ENCODE measurements at places on chromosomes 1 and 21.

DNA sequence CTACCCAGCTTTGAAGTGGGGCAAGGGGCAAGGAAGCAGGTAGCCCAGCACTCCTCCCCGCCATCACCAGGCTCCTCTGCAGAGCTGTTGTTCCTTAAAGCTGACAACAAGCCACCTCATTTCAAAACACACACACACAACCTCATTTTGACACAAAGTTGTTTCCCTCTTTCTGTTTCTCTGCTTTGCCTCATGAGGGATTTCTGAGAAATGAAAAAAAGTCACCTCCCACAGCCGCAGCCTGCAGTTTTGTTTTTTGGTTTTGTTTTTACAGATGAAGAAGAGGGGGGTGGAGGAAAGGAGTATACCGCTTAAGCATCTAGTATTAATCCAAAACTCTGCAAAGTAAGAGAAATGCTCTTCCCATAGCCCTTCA is 12.1 kb downstream of the MCL1 start:
- no peak for DNase-seq

GRCh38 chr1:34113887-34114286 is 51.1 kb downstream of the CSMD2 start:
- DNase-seq: no peak

DNA sequence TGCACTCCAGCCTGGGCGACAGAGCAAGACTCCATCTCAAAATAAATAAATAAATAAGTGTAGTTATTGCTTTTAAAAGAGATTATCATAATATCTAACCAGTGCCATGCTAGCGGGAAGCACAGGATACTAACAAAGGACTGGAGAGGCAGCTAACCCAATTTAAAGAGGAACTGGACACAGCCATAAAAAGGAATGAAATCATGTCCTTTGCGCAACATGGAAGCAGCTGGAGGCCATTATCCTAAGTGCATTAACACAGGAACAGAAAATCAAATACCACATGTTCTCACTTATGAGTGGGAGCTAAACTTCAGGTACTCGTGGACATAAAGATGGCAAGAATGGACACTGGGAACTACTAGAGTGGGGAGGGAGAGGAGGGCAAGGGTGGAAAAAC is 54.9 kb downstream of the TM2D1 start:
- no peak for DNase-seq

GRCh38 chr1:26734501-26735058 is 38.8 kb downstream of the ARID1A start:
- DNase-seq: no peak

- DNase-seq: no peak
Measured at GRCh38 chr1:178946416-178946815, 75.5 kb upstream of the ANGPTL1 start.

DNA sequence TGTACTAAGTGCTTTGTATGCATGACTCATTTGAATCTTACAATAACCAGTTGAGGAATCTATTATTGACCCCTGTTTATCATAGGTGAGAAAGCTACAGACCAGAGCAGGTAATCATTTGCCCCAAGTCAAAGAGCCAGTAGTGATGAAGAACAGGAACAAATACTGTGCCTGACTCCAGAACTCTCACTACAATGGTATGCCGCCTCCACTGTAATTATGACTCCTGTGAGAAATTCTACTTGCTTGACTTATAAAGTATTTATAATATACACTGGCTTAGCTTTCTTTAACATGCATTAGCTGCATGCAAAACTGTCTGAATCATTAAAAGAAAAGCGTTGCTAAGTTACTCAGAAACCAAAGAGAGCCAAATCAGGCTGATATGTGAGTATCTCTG is 92.6 kb downstream of the ZNF281 start:
- DNase-seq: no peak

GRCh38 chr1:214511639-214511998 is 39.8 kb downstream of the PTPN14 start:
- no peak for DNase-seq

DNA sequence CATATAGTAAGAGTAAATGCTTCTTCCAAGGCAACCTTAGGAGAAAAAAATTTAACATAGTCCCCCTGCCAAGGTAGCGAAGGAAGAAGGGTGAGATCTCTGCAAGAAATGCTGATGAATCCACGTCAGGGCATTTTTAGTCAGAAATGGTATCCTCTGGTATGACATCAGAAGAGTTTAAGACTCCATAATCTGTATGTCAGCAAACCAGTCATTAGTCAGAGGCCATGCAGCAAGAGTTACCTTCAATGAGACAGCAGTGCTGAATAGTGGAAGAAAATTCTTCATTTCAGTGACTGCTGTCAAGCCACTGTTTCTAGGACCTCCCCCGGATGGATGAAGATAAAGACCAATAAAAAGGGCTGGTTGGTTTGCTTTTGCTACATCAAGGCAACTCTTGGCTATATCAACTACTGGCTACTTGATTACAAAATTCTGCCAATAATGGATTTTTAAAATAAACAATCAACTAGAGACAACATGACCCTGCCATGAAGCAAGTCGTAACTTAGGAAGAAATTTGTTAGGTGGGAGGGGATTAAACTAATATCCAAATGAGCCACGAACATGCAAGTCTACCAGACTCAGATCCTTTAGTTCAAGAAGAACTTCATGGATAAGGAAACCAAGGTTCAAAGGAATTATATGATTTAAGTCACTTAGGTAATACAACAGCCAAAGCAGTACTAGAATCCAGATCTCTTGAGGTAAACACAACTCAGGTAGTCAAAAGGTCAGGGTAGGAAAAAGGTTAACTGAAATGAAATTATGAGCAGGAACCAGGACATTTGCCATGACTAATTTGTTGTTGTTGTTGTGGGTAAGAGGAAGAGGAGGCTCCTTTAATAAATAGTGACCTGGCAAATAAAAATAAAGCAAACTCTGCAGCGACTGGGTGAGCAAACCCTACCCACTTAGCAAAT is 25.6 kb upstream of the GUCA2A start:
- no peak for DNase-seq

DNA sequence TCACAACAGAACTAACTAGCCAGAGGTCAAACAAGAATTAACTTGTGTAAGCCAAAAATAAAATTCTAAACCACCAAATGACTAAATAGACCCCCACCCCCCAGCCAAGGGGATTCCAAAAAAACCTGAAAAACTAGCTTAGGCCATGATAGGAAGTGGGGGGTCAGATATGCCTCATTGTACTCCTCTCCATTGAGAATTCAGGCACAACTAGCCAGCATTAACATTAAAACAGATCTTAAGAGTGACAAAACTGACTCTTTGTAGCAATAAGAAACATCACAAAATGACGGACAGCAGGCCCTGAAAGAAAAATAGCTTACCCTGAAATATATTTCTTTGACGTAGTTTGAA is 103.0 kb upstream of the ETV3 start:
- DNase-seq: no peak

GRCh38 chr1:20078171-20078651 is 8.2 kb downstream of the PLA2G5 start:
- no peak for DNase-seq

Data from cortex of kidney (tissue), 1 donor.